ENCODE measurements at places on chromosomes 3 and 15. TPM values are rescaled to one million over a fixed set of nuclear protein-coding genes. Genes with fewer than 3 reads are reported as not detected.

DNA sequence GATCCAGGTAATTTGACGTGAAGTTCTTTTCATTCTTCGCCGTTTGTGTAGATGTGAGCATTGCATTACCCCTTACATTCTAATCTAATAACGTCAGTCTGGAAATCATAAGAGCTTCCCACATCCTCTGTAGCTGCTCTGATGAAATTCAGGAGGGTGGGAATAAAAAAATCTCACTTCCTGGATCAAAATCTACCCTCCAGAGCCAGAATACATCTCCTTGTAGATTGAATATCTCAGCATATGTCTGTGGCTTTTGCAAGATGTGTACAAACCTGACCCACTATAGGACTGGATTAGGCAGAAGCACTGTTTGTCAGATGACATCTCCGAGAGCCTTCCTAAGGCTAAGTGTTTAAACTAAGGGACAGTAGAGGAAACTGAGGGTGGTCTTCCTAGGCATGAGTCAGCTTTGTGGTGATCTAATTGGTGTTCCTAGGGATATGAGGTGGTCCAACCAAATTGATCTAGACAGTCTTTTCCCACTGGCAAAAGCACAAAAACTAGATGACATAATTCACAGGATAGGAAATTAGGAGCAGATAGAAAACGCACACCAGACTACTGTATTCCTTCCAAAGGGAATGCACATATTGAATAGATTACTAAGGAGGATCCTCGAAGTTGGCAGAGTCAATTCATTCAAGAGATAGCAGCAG, 216.3 kb upstream of the LRTM1 start:
- DNase-seq = no peak

GRCh38 chr15:69194854-69195253, 34.4 kb downstream of the GLCE start:
- no peak for DNase-seq

- DNase-seq = no peak
Observed at GRCh38 chr3:26460985-26461384, 161.6 kb upstream of the LRRC3B start.

- DNase-seq = no peak
Observed at GRCh38 chr15:98731712-98732450, 83.5 kb downstream of the IGF1R start.

- no peak for DNase-seq
Observed at GRCh38 chr3:134603480-134603879, 47.3 kb downstream of the KY start.

GRCh38 chr3:192054881-192055280, 593.9 kb downstream of the PYDC2 start:
- no peak for DNase-seq

GRCh38 chr3:115785782-115786181, 162.5 kb downstream of the GAP43 start:
- DNase-seq = no peak

- DNase-seq = no peak
Observed at GRCh38 chr15:61091856-61092255, 137.2 kb downstream of the RORA start.

DNA sequence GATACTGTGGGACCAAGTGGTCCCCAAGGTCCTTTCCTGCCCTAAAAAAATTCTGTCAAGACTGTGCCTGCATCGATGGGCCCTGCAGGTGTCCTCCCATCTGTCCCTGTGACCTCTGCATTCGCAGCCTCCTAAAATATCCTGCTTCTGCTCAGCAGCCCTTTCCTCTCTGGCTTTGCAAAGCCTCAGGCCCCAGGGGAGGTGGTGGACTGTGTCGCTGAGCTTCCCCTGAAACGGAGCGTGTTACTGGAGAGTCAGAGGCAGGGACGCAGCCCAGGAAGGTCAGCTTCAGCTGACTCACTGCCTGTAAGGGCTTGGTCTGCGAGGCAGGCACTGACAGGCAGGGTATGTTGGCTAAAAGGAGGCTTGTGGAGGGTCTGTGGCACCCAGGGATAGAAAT, 110.0 kb downstream of the RAB11A start:
- no peak for DNase-seq

GRCh38 chr3:141934354-141934753, 57.9 kb downstream of the ATP1B3 start:
- no peak for DNase-seq

GRCh38 chr3:194586836-194587235, 46.4 kb downstream of the TMEM44 start:
- DNase-seq = no peak

- no peak for DNase-seq
Observed at GRCh38 chr3:58006661-58007060, 1.6 kb upstream of the FLNB start.

GRCh38 chr15:70715840-70716485, 47.4 kb downstream of the UACA start:
- DNase-seq = no peak

GRCh38 chr3:78046566-78046965, 1006.7 kb downstream of the ROBO2 start:
- no peak for DNase-seq

DNA sequence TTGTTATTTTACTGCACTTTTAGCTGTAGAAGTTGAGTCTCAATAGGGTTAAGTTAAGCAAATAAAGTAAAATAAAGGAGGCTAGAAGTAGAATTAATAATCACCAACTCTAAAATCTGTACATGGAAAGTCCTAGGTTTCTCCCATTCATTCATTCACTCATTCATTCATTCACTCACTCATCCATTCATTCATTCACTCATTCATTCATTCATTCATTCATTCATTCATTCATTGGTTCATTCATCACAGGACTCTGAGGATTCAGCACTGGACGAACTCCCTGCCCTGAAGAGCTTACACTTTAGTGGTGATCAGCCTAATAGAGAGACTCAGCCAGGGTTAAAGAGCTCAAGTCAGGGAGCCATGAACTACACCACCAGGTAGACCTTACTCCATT, 4.5 kb upstream of the LSG1 start:
- DNase-seq = no peak

STAC gene
- total RNA-seq = not detected

CHRD gene
- not detected for total RNA-seq

LNP1 gene
- total RNA-seq = 0.82 TPM

CD200 gene
- 2.9 TPM for total RNA-seq

MEX3B gene
- 1.9 TPM for total RNA-seq

MORC1 gene
- not detected for total RNA-seq

ALS2CL gene
- total RNA-seq = 4.5 TPM

PDZRN3 gene
- total RNA-seq = not detected

ANKRD28 gene
- total RNA-seq = 43.2 TPM

LMLN gene
- total RNA-seq = 2.1 TPM

SOX14 gene
- total RNA-seq = not detected

CACNA1D gene
- total RNA-seq = 1.3 TPM

Data from naive thymus-derived CD4-positive, alpha-beta T cell (primary cell).